CD14-positive monocyte (primary cell): ENCODE measurements at places on chromosomes 16 and 17. TPM values are rescaled to one million over a fixed set of nuclear protein-coding genes. Genes with fewer than 3 reads are reported as not detected.

DNA sequence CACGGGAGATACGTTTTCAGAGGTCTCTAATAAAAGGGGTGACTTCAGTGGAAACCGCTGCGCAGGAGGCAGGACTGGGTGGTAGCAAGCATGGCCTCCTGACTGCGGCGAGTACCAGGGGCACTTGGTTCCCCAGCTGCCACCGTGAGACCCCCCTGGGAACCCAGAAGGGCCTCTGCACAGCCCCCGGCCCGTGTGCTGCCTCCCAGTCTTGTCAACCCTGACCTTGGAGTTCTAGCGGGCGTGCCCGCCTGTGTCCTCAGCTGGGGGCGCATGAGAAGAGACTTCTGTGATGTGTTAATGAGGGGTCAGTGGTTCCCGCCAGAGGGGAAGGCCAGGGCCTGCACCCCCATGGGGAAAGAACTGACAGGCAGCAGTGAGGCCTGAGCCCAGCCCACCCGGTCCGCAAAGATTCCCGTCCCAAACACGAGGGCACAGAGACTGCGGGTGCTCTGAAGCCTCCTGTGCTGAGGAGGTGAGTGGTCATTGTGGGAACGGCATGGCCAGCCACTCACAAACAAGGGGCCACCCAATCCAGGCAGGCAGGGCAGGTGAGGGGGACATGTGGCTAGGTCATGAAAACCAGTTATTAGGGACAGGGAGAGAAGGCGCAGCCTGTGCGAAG lies 9.4 kb downstream of the ZNF276 start:
- DNase-seq, result no peak

- DNase-seq, result peak; percentile 58
Measured at GRCh38 chr16:4328046-4328781, 12.3 kb downstream of the GLIS2 start.

RAI1 gene
- polyA plus RNA-seq, result 0.89 TPM

- no peak for DNase-seq
Measured at GRCh38 chr17:57604771-57605674, 140.1 kb downstream of the CCDC182 start.

GRCh38 chr17:6232732-6233101 lies 162.5 kb downstream of the WSCD1 start:
- DNase-seq, result no peak

DNA sequence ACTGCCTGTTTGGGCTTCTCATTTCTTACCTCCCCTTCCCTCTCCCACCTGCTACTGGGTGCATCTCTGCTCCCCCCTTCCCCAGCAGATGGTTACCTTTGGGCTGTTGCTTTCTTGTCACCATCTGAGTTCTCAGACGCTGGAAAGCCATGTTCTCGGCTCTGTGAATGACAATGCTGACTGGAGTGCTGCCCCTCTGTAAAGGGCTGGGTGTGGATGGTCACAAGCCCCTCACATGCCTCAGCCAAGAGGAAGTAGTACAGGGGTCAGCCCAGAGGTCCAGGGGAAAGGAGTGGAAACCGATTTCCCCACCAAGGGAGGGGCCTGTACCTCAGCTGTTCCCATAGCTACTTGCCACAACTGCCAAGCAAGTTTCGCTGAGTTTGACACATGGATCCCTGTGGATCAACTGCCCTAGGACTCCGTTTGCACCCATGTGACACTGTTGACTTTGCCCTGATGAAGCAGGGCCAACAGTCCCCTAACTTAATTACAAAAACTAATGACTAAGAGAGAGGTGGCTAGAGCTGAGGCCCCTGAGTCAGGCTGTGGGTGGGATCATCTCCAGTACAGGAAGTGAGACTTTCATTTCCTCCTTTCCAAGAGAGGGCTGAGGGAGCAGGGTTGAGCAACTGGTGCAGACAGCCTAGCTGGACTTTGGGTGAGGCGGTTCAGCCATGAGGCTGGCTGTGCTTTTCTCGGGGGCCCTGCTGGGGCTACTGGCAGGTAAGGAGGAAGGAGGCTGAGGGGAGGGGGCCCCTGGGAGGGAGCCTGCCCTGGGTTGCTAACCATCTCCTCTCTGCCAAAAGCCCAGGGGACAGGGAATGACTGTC lies at the start of gene CD68:
Gene CD68 (plus strand): TSS at position 638 of the 833 bp plus-strand sequence. CDS start 40 bp downstream, at position 678.
- peak; percentile 99 for DNase-seq

PTX4 gene
- not detected for polyA plus RNA-seq
